Cortex of kidney (tissue), 1 donor: ENCODE measurements at places on chromosomes 5 and 9.

DNA sequence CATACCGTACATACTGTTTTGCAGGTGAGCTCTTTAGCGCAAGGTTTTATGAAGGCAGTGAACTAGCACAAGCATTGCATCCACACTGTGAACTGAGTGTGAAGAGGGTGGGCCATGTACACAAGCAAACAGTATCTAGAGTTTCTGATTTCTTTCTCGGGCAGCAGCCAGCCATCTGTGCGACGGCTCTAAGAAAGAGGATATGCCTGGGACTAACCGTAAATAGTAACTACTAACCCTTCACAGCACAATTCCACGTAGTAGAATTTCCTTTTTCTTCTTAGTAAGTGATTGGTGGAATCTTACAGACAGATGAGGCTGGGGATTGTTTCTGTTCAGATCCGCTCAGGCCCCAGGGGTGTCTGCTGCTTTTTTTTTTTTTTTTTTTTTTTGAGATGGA, 89.0 kb downstream of the DRD1 start:
- no peak for DNase-seq

DNA sequence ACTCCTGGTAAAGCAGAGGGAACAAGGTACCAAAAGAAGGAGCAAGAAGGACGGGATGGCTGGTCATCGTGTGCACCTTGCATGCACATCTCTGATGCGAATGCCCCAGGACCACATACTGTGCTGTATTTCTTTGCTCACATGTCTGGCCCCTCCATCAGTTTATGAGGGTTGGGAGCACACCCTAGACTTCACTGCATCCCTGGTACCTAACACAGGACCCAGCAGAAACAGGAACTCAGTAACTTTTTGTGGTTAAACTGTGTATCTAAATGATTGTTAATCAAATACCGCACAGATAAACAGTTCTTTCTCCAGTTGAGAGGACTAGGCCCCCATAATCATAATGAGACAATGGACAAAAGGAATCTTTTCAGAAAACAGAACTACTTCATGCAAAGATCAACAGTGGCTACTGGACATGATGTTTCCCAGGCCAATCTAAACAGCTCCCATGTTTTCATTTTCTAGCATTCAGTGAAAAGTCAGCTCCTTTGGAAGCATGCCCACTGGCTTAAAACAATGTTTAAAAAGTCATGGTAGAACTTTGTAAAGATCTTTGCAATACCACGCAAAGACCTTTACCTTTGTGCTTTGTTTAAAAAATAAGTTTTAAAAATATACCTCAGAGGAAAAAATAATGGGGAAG, 55.5 kb upstream of the IFNK start:
- DNase-seq, result no peak

GRCh38 chr9:952546-952945, 23.9 kb upstream of the DMRT3 start:
- DNase-seq, result no peak

DNA sequence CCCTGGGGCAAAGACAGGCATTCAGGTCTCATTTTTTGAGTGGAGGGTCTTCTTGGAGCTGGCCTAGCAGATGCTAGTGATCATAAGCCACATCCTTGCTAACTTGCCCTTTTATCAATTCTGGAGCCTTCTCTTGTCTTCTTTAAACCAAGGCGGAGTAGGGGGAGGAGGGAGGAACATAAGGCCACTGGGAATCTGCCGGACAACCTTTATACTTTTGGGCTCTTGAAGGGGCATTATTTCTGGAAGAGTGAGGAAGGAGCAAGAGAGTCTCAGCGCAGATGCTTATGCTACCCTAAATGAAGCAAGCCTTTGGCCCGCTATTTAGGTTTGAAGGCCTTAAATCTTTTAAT, 2.0 kb downstream of the TMEFF1 start:
- no peak for DNase-seq

DNA sequence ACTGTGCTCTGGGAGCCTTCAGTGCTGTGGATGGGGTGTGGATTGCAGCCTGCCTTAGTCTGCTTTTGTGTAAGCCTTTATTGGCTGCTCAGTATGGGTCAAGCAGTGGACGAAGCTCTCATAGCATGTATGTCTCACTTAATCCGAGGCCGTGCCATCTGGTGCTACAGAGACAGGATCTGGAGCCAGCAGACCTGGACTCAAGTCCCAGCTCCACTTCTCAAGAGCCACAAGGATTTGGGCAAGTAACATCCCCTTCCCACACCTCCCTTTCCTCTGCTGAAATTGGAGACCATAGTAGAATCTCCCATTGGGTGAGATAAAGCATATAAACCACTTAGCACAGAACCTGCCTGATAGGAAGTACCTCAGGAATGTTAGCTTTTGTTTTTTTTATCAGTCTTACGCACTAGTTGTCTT, 23.4 kb upstream of the LECT2 start:
- no peak for DNase-seq

DNA sequence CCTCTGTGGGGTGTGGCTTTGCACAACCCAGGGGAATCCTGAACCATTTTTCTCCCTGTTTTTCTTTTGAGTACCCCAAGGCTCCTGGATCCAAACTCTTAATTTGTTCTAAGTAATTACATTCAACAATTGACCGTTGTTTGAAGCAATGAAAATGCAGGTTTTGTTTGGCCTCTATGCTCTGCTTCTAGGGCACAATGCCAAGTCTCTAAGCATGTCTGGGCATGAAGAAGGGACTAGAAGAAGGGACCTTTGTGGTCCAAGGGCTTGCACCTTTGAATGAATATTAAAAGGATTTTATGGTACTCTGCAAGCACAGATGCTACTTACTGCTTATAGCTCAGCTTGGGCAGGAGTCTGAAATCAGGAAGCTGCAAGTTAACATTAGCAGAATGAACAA, 6.6 kb upstream of the ENC1 start:
- no peak for DNase-seq

DNA sequence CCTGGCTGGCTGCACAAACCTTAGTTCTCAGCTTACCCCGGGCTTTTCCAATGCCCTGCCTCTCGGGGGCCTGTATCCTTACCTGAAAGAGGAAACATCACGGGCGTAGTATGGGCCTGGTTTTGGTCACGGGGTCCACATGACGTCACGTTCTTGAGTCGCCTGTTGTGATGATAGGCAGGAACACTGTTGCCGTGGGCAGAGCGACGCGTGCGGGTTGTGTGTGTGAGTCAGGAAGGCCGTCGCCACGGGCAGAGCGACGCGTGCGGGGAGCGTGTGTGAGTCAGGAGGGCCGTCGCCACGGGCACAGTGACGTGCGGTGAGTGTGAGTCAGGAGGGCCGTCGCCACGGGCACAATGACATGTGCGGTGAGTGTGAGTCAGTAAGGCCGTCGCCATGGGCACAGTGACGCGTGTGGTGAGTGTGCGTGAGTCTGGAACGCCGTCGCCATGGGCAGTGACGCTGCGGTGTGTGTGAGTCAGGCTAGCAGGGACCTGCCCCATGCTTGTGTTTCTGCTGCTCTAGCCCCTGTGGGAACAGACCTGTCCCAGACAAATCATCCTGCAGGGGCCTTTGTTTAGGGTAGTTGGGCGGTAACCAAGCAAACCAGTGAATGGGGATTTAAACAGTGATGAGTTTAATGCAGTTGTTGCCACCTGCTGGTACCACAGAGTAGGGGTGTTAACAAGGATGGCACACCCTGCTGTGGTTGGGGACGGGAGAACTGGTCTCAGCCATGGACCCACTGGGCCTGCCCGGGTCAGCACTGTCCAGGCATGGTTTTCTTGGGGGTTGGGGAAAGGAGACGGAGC, 19.8 kb downstream of the TRIP13 start:
- no peak for DNase-seq

GRCh38 chr9:124774129-124774978, 2.6 kb upstream of the OLFML2A start:
- DNase-seq, result no peak

DNA sequence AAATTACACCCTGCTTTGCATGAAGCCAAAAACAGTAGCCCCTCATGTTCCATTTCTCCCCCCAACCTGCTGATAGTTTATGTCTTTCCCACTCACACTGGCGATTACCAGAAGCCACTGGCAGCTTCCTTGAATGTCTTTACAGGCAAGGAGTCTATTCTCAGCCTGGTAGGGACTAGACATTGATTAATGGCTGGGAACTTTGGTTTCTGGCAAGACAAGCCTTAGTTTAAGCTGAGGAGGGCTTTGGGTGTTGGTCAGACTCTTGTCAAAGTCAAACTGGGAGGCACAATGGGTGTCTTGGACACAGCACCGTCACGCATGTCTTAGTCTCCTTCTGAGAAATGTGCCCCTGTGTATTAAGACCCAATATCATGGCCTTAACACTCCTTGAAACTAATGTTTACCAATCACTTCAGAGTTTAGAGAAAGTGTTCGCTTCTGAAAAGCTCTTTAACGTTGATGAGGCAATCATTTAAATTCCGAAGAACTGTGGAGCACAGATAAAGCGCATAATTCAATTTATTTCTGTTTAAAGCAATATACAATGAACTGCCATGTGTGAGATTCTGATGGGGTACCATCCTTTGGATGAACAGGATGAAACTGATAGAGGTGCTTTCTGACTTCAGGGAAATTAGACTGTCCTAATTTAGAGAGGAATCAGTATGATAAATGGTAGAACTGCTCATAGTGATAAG, 53.9 kb upstream of the CPEB4 start:
- no peak for DNase-seq

GRCh38 chr9:131960311-131960710, 119.4 kb downstream of the MED27 start:
- no peak for DNase-seq

GRCh38 chr5:151154931-151155774, 2.4 kb downstream of the ANXA6 start:
- DNase-seq, result no peak

GRCh38 chr9:19451240-19452087, 42.7 kb downstream of the ACER2 start:
- no peak for DNase-seq

- no peak for DNase-seq
These were observed 612.6 kb upstream of the CLINT1 start for GRCh38 chr5:158471535-158471924.

DNA sequence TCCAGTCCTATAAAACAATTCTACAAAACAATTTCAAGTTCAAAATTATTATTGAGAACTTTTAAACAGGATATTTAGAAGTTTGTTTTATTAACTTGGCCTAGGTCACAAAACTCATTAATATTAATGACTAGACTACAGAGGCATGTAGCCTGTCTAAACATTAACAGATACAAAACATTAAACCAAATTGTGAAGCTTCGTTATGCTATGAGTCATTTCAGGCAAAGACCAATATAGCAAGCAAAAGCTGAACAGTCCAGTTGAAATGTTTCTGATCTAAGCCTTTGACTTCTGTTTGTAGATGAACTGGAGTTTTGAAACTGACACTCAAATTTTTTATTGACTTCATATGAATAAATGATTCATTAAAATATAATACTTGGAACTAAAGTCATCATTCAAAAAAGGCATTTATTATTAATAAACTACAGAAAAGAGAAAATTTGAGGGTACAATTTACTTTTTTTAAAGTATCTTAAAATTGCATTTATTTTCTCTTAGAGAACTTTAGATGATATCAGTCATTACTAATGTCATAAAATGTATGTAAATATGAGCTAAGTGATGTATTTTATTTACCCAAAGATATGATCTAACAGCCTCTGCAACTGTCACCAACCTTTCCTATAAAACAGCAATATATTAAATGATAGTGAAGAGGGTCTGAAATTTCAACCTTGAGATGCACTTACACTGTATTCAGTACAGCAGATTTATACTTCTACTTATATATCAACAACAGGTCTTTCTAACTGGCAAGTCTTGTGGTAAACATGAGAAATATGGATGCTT, 188.8 kb downstream of the COMMD10 start:
- no peak for DNase-seq

GRCh38 chr9:85213650-85214607, 527.8 kb downstream of the AGTPBP1 start:
- no peak for DNase-seq

- DNase-seq, result no peak
These were observed 10.0 kb downstream of the DNAJB5 start for GRCh38 chr9:34999576-34999975.
